ENCODE measurements at places on chromosomes 6 and 20.

GRCh38 chr20:60694763-60695162 is 557.3 kb upstream of the CDH4 start:
- DNase-seq: no peak

DNA sequence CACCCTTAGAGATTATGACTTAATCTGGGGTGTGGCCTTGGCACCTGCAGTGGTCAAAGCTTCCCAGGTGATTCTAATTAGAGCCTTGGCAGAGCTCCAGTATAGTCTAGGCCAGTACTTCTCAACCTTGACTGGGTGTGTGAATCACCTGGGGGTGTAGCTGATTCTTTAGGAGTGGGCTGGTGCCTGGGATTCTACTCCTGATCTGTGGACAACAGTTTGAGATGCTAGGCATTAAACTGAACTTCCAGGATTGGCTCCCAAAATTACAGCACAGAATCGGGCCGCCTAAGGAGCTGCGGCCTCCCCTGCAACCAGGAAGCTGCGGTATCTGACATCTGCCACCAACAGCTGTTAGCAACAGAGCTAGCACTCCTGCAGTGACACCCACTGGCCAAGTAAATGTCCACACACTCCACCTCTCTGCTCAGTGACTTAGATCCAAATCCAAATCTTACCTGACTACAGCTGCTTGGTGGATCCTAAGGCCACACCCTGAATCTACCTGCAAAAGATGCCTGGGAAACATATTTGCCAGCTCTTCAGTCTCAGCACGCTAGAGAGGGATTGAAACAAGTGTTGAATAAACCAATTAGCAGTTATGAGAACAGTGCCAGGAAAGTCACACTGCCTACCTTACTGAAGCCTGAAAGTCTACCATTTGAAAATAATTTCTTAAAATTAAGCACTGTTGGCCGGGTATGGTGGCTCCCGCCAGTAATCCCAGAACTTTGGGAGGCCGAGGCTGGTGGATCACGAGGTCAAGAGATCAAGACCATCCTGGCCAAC is 126.7 kb downstream of the UNC5CL start:
- no peak for DNase-seq

GRCh38 chr6:136235233-136235564 is 14.9 kb downstream of the MTFR2 start:
- DNase-seq: no peak

DNA sequence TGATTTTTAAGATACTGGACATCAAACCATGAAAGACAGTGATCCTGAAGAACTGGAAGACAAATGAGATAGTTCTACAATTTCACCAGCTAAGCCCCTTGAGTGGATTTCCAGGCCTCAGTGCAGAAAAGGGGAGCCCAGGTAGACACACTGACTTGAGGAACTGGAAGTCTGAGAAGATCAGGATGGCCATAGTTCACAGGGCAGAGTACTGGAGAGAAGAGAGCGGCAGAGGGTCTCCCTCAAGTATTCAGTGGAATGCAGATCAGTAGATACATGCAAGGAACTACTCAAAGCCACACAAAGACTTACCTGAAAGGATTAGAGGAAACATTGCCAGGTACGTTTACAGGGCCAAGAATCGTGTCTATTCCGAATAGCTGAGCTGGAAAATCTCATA is 224.3 kb downstream of the LRFN2 start:
- no peak for DNase-seq

DNA sequence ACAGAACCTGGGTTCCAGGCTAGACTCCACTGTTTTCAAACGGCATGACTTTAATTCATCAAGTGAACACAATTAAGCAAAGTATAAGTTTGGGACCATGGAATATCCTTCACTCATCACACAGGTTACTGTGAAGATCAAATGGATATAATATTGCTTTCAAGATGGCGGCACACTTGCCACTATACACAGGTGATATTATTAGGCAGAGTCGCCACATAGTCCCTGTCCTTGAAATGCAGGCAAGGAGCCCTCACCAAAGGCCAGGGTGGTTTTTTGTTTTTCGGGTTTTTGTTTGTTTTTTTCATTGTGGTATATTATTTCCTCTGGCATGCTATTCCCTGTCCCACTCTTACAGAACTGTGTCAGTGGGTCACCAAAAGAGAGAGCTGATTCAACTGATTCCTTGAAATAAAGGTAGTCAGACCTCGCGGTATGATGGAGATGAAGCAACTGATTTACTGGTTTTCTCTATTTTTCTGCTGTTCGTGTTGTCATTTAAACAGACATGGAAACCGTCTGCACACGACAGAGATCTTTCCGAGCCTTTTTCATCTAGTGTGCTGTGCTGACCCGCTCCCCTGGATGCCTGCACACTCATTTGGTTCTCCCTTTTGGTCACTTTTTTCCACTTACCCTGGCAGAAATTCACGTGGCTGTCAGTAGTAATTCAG is 29.7 kb downstream of the MYB start:
- DNase-seq: no peak

DNA sequence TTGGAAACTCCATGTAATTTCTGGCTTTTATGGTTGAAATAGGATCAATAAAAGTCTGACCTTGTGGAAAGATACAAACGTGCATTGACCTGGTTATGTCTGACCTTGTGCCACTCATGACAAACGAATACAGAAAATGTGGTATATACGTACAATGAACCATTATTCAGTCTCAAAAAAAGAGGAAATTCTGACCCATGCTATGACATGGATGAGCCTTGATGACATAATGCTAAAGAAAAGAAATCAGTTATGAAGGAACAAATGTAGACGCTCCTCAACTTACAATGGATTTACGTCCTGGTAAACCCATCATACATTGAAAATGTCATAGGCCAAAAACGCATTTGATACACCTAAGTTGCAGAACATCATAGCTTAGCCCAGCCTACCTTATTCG is 309.7 kb upstream of the SULF2 start:
- DNase-seq: no peak

- no peak for DNase-seq
These were observed 30.4 kb downstream of the PSMB1 start for GRCh38 chr6:170522565-170523183.

- no peak for DNase-seq
These were observed 33.1 kb upstream of the IRF4 start for GRCh38 chr6:358432-358831.

GRCh38 chr20:37915800-37916570 is 13.1 kb downstream of the VSTM2L start:
- no peak for DNase-seq

DNA sequence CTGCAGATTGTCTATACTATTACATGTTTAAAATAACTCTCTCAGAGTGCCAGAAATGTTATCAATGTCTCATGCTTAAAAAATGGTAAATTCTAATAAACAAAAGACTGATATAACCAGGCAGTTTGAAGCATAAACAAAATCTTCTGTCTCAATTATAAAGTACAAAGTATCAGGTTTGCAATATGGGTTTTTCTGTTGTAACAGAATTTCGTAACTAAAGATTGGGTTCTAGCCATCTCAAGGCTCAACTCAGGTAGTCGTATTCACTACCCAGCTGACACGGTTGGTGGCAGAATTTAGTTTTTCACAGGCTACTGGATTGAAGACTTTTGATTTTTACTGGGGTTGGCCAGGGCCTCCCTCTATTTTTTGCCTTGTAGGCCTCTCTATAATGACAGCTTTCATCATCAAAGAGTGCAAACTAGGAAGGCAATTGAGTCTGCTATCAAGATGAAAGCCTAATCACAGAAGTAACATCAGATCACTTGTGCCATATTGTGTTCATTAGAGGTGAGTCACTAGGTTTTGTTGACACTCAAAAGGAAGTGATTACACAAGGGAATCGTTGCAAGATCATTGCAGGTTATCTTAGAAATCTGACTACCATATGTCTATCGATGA is 3.6 kb downstream of the CYP39A1 start:
- no peak for DNase-seq

Data from activated T-cell treated with anti-CD3 and anti-CD28 coated beads for 1 hour (primary cell).